IPS-NIHi11 (cell line): ENCODE measurements at places on chromosomes 11 and 22.

DNA sequence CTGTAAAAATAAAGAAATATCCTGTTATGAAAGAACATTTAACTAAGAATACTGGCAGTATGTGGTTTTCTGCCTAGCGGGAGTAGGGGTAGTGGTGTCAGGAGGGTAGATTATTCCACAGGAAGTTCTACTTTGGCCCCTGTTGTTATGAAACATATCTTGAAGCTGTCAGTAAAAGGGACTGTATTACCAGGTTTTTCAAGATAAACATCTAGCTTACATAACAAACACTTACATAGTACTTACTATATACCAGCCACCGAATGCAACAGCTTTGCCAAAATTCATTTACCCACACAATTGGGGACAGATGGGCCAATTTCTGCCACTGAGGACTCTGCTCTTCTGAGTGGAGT is 3.7 kb downstream of the TMEM123 start:
- no peak for DNase-seq

DNA sequence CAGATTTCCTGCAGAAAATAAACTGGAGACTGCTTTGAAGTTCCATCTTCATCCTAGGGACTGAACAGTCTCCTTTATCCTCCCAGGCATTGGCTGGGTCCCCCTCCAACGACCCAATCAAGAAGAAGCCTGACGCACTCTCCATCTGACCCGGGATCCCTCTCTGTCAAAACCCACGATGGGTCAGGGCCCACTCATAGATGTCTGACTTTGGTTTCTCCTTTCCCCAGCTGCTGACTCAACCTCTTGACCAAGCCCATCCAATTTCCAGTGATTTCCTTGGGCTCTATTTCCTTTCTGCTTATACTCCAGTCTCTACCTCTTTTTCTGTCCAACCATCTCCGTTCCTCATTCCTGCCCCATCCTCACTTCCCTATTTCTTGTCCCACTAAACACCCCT is 189.7 kb downstream of the MIAT start:
- DNase-seq: no peak

DNA sequence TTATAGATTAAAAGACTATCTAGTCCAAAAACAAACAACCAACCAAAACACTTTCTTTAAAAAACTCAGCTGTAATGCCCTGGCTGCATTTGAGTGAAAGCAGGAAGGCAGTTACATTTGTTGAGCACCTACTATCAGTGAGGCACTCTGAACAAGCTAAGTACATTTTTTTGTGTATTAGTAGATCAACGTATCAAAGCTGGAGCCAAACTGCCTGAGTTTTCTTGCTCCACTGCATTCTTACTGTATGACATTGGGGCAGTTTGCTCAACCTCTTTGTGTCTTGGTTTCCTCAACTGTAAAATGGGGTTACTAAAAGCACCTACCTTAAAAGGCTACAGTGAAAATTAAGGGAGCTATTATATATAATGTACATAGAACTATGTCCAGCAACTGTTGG is 22.0 kb downstream of the COA4 start:
- no peak for DNase-seq

DNA sequence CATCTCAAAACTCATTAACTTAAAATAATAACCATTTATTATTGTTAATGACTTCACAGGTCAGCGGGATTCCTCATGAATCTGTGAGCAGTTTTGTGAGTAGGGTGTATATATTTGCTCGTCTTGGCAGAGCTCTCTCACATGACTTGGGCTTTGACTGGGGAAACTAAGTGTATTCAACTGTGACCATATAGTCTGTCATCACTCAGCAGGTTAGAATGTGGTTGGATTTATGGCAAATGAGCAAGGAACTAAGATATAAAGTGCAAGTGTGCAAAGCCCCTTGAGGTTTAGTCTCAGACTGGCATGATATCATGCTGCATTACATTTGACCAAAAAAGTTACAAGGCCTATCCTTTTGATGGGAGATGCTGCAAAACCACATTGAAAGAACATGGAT is 254.8 kb downstream of the CNTN5 start:
- no peak for DNase-seq

DNA sequence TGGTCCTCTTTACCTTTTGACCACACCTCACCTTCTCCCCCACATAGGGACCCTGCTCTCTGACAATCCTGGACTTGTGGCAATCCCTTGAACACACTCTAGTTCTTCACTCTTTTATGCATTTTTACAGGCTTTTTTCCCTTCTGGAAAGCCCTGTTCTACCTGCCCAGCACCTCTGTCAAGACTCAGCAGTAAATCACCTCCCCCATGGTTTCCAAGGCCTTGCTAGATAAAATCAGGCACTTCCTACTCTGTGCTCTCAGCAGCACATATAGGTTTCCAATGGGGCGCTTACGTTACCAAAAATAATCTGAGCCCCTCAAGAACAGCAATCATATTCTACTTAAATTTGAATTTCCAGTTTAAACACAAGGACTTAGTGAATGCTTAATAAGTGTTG is 53.9 kb downstream of the ETS1 start:
- DNase-seq: peak; percentile 19
